ENCODE measurements at places on chromosomes 7 and 10.

- DNase-seq = no peak
Measured at GRCh38 chr10:132302421-132303310, 5.1 kb downstream of the STK32C start.

DNA sequence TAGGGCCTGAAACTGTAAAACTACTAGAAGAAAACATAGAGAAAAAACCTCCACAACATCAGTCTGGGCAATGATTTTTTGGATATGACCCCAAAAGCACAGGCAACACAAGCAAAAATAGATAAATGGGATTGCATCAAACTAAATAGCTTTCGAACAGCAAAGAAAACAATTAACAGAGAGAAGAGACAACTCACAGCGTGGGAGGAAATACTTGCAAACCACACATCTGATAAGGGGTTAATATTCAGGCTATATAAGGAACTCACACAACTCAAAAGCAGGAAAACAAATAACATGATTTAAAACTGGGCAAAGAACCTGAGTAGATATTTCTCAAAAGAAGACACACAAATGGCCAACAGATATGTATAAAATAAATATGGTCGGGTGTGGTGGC, 7.7 kb upstream of the GSTK1 start:
- DNase-seq = no peak

GRCh38 chr10:75358132-75358531, 43.4 kb downstream of the ZNF503 start:
- DNase-seq = no peak

- DNase-seq = no peak
Measured at GRCh38 chr10:3924344-3924743, 139.3 kb upstream of the KLF6 start.

DNA sequence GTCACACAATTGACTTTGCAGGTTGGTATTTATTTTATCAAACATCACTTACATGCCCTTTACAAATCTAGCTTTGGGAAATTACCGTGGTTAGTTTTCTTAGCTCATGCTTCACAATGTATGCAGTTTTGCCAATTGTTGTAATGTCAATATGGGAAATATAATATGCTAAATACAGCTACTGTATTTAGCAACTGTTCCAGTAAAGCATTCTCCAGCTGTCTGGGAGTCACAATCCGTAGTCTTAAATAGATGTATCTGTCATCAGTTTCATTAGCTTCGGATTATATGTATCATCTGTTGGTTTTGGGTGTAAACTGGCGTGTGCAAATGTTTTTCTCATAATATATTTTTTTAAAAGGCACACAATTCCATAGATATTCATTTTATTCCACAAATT, 19.4 kb upstream of the AHR start:
- no peak for DNase-seq

DNA sequence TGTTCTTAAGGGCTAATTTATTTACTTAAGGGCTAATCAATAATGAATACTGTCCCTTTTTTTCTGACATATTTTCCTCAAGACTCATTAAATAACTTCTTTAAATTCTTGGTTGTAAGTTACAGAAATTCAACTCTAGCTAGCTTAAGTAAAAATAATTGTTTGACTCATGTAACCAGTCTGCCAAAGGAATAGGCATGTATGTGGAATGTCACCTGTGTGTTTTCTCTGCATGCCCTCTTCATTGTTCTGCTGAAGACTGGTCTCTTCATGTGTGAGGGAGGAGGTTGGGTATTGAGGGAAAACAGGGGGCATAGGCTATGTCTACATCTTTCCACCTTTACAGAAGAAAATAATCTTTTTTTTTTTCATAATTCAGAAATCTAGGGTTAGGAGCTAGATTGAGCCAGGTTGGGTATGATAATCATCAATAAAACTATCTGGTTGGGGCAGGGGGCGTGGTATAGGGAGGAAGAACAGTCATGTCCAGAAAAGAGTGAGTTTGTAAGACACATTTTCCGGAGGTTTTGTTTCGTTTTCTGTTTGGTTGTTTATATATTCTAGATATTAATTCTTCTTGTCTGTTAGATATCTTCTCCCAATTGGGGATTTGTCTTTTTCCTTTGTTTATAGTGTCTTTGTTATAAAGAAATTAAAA, 37.9 kb downstream of the EXOC4 start:
- DNase-seq = no peak

DNA sequence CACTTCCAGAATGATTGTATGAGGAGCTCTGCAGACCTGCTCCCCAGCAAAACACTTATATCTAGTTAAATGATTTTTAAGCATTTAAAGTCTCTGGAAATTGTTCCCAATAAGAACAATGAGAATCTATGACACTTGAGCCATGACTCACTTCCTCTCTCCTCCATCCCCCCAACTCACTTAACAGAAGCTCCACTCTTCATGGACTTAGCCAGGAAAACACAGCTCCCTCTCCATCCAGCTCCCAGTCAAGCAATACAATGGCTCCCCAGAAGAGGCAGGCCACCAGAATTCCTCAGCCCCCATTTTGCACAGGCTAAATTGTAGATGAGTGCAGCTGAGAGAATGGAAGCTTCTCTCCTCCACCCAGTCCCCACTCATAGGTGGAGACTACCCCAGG, 27.0 kb downstream of the AOC1 start:
- no peak for DNase-seq

DNA sequence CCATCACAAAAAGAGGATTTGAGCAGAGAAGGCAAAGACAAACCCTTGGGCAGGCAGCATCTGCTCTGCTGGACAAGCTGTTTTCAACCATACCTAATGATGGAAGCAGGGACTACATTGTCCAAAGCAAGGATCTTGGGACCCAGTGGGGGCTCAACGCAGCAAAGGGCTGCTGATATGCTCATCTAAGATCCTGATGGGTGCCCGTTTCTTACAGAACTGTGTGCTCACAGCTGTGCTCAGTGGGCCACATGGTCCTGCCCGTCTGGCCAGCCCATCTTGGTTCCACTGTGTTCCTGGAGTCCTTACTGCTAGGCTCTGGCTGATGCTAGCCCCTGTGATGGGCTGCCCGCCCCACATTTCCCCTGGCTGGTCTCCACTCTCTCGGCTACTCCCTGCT, 36.1 kb downstream of the GPRIN2 start:
- no peak for DNase-seq

GRCh38 chr7:140977741-140978140, 37.0 kb downstream of the MRPS33 start:
- no peak for DNase-seq

DNA sequence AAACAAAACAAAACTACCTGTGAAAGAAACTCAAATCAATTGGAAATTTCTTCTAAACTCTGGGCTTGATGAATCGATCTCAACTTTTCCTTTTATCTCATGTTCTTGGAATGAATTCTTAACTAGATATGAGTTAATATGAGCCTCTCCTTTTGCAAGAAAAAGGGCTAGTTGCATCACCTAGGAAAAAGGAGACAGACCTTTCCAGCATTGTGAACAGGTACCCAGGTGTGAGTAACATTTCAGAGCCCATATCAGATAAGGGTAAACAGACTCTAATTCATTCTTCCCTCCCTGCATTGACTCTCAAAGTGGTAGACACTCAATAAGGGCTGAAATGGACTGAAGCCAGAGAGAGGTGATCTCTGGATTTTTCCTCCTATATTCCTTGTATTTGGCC, 103.8 kb upstream of the AGR3 start:
- no peak for DNase-seq

DNA sequence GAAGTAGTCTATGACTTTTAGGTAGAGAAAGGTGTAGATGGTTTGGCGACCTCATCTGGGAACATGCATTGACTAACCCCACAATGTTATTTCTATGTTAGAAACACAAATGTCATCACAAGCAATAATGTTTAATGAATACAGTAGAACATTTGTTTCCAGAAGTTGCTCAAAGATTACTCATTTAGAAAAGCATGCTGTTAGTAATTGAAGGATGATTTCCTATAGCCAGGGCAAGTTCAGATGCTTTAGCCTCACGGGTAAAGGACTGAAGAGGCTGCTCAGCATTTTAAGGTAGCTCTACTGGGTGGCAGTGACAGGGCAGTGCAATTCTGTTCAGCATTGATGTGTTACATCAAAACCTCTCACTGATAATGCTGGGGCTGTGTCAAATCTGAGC, 199.3 kb upstream of the FZD1 start:
- DNase-seq = no peak

GRCh38 chr7:117630907-117631564, 151.2 kb downstream of the CFTR start:
- no peak for DNase-seq

DNA sequence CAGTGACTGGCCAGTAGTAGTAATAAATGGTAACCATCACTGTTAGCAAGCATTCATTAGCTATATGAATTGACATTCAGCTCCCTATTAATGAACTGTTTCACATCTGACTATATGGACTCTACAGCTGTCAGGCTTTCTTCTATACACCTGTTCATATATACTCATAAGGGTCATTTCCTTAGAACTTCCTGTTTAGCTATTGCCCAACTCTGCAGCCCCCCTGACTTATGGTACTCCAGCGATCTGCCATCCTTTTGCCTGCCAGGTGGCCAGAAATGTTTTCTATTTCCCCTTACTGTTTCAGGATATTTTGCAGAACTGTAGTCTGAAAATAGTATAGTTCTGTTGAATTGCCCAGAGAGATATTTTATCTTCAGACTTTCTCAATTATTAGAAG, 56.6 kb downstream of the TASOR2 start:
- no peak for DNase-seq

DNA sequence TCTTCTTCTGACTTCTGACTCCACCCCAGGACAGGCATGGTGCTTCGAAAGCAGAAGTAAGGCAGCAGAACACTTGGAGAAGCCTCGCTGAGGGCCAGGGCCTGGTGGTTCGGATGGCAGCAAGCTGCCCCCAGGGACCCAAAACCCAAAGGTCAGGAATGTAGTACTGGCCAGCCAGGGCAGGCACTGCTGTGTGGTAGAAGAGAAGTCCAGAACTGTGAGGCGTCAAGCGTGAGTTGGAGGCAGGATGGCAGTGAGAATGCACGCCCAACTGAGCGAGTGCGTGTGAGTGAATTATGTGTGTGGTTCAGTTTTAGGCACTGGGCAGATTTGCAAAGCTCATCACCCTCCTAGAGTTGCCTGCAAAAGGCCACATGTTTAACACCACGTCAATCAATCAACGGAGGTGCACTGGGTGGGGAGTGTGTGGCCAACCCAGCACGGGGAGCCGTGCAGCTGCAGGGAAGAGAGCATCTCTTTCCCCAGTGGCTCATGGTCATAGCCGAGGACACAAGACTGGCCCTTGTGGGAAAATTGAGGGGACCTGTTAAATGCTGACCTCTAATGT, 144.3 kb downstream of the KCNMA1 start:
- no peak for DNase-seq

GRCh38 chr7:73606801-73607691, 17.3 kb downstream of the MLXIPL start:
- peak; percentile 48 for DNase-seq

DNA sequence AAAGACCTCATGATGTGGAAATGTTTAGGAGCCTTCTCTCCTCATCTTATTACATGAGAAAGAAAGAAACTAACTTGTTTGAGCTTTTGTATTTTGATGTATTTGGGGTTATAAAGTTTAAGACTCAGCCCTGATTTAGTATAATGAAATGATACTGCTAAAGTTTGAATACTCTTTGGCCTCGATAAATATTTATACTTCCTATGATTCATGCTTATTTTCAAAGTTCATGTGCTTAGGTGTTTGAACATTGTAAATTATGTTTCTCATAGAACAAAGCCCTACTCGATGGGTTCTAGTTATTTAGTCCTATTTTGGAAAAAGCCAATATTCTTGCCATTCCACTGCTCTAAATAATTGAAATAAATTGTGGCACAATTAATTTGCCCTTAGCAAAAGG, 303.2 kb downstream of the ZWINT start:
- no peak for DNase-seq

DNA sequence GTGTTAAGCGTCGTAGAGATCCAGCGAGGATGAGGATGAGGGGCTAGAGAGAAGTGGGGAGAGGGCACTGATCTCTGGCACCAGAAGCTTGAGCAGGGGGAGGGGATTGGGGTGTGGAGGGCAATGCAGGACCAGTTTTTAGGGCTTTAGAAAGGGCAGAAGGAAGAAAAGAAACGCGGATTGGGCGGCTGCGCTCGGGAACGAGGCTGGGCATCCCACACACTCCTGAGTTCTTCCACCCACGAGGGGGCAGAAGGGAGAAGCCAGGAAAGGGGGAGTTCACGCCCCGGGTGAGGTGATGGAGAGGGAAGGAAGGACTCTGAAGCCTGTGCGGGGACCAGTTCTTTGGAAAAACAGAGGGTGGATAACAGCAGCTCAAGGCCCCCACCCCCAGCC, 6.1 kb upstream of the VGF start:
- DNase-seq = no peak

DNA sequence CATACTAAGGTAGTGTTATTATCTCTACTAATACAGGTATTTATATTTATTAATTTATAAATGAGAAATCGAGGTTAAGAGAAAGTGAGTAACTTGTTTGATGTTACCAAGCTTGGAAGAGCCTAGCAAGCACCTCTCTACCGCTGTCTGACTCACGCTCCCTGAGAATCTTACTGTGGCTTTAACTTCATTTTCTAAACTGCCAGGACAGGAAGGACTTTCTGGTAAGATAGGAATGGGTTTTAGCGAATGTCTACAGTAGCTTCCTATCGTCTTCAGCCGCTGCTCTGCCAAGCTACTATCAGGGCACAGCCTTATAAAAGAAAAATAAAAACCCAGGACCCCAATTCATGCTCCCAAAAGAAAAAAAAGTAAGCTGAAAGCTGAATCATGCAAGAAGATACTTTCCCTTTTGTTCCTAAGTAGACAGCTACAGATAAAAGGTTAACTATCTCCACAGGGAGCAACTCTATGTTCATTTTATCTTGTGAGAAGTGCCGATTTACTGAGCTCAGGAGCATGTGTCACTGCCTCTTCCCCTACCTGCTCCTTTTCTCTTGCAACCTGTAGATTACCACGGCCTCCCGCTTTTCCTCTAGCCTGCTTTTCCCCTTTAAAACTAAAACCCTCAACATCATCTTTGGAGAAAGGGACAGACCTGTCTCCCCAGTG, 60.2 kb downstream of the THNSL1 start:
- DNase-seq = no peak

GRCh38 chr10:48554246-48554645, 50.6 kb downstream of the ARHGAP22 start:
- no peak for DNase-seq

- no peak for DNase-seq
Measured at GRCh38 chr10:100006243-100006886, 3.4 kb downstream of the DNMBP start.

DNA sequence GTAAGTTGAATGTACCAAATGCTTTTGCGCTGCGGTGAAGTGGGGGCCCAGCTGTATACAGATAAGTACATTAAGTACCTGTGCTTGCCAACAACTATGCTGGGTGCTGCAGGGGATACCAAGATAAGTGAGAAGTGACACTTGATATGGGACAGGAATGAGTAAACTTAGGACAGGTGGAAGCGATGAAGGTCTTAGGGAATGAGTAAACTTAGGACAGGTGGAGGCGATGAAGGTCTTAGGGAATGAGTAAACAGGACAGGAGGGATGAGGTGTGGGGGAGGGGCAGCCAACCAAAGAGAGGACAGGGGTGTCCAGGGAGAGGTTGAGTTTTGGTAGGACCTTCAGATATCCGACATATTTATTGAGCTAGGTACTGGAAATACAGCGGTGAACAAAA, 1.4 kb downstream of the MDH2 start:
- no peak for DNase-seq

All from stimulated activated CD8-positive, alpha-beta memory T cell treated with anti-CD3 and anti-CD28 coated beads, Interleukin-12 subunit alpha, Interleukin-12 subunit beta, amount 100 ng/mL, for 1 hour (primary cell).